ENCODE measurements at places on chromosomes 3 and 15.

DNA sequence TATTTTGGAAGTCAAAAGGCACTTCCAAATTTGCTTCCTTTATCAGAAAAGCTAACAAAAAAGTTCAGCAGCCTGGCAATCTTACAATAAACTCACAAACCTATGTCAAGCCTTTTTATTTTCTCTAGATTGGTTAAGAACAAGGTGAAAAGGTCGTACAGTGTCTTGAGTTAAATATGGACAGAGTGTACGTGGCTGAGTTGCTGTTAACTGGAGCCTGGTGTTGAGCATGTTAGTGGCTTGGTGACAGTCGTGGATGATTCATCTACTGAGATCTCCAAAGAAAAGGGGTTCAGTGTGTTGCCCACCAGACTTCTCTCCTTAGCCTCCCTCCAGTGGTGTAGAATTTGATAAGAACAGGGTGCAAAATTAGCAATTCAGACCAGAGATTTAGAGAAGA lies 89.7 kb downstream of the SSR3 start:
- no peak for DNase-seq

GRCh38 chr15:97406841-97407240 lies 553.7 kb upstream of the ARRDC4 start:
- DNase-seq: no peak

- DNase-seq: no peak
Observed at GRCh38 chr3:29203851-29204250, 77.0 kb upstream of the RBMS3 start.

- DNase-seq: no peak
Observed at GRCh38 chr3:196127308-196128040, 45.6 kb upstream of the TFRC start.

GRCh38 chr3:49903451-49904424 lies at the start of gene MST1R:
TSS of gene MST1R (minus strand) at chr3:49903873. CDS start at chr3:49903609, 264 bp downstream.
- DNase-seq: peak; percentile 84

DNA sequence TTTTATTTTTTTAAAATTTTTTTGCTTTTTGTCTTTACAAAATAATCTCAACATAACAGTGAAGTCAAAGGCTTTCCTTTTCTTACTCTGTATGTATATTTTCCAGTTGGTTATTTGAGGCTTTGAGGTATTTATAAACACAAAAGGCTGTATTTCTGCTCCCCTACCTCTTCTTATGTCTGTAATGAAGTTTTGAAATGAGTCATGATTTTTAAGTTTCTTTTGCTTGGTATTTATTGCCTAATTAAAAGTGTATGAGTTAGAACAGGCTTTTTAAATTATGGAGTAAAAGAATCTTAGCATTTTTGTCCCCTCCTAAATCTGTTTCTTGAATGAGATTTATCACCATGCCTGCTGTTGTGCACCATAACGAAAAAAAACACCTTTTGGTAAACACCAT lies 66.0 kb downstream of the DCUN1D1 start:
- no peak for DNase-seq

- DNase-seq: no peak
Observed at GRCh38 chr3:122562923-122563716, 980 bp downstream of the PARP9 start.
